Activated CD4-positive, alpha-beta memory T cell treated with anti-CD3 and anti-CD28 coated beads for 36 hours (primary cell): ENCODE measurements at places on chromosomes 2 and 18.

DNA sequence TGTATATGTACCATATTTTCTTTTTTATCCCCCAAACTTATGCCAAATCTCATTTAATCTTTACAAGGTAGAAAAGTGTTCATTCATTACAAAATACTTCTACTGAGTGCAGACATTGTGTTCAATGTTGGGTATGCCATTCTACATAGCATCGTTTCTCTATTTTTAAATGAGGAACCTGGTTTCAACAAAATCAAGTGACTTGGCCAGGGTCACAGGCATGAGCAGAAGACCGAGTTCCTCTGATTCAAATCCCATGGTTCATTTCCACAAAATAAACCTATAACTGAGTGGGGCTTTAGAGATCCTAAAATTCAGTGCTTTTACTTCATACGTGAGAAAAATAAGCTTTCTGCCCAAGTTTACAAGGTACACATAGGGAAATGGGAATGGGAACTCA is 81.4 kb upstream of the RASGRP3 start:
- DNase-seq: no peak

- DNase-seq: no peak
These were observed 14.5 kb downstream of the TMEM247 start for GRCh38 chr2:46493971-46494250.

DNA sequence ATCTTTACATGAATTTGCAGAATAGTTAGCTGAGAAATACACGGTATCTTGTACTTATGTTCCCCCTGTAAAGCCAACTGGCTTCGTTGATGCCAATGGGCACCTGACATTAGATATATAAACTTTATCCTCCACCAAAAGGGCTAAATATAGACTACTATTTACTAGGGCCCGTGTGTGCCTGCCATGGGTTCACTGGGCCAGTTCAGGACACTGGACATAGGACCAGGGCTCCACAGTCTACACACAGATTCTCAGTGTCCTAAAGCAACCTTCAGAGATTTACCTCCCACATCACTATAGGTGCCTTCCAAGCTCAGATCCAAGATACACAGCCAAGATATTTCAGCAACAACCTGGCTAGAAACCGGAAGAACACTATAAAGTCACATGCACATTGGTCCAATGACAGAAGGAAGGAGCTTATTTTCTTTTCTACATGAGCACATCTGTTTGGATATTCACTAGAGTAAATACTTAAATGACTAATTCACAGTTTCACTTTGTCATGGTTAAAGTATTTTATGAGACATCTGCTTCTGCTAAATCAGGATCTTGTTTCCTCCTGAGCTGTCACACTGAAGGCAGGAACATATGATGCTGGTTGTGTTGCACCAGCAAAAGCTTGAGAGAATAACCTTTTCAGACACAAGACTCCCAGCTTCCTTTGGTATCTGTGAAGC is 95.1 kb downstream of the MYO5B start:
- DNase-seq: no peak

DNA sequence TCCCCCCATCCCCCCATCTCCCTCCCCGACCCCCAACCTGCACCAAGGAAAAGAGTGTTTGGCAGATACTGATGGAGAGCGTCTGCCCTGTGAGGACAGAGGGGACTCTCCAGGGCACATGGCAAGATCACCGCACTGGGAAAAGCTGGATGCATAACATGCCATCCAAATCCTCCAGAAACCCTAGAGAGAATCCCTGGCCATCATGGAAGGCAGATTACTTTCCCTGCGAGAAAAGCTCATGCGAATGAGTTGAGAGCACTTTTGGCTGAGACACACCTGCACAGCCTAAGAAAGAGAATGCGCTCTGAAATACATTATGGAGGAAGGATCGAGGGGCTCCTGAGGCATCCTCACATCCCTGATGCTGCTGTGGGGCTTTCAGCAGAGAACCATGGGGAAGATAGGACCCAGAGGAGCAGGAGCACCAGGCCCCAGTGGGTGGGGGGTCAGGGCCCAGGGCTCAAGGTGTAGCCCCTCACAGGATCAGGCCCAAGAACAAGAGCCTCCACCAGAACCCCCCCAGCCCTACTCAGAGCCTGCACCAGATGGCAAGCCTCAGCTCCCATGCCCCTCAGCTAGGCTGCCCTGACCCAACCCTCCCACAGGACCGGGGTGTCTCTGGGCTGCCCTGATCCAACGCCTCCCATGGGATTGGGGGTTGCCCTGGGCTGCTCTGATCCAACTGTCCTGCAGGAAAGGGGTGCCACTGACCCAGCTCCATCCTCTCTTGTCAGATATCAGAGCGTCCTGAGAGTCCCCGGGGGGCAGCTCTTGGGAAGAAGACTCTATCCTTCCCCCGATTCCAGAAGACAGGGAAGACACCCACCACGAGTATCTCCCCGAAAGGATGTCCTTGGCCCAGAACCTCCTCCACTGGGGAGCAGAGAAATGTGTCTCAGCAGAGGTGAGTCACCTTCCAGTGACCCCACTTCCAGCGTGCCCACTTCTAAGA is 153.4 kb downstream of the NDUFA10 start:
- no peak for DNase-seq

DNA sequence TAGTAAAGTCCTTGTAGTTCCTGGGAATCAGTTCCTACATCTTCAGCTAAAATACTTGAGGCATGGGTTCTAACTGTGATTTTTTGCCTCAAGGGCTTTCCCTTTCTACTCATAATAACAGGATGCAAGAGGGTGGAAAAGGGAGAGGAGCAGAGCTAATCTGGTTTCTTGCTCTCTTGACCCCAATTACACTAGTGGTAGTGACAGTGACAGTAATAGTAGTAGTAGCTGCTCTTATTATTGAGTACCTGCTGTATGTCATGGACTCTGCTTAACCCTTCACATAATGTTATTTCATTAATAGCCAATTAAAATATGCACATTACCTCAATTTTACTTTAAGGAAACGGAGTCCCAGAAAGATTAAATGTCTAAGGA is 214.8 kb upstream of the HNRNPA3 start:
- DNase-seq: no peak

DNA sequence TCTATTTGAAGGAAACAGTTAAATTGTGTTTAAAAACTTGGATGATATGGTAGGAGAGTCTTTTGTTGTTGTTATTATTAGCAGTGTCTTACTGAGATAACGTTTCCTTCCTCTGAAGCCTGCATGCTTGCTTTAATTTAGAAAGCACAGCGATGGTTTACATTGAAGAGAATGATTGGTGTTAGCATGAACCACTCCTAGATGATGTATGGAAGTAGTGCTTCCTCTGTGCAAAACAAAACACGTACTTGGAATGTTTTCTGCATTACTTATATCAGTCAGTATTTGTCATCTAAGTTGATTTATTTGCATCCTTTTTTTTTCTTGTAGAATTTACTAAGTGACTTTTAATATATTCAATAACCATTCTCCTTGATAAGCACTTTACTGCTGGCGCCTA is 89.0 kb downstream of the UGGT1 start:
- no peak for DNase-seq

- DNase-seq: no peak
These were observed 27.7 kb downstream of the LOXHD1 start for GRCh38 chr18:46629361-46629760.

- DNase-seq: no peak
These were observed 139.3 kb downstream of the ALK start for GRCh38 chr2:29782087-29782486.

GRCh38 chr2:79993144-79993543 is 311.4 kb downstream of the LRRTM1 start:
- DNase-seq: no peak

GRCh38 chr2:218807626-218808025 is 24.0 kb downstream of the PRKAG3 start:
- no peak for DNase-seq

DNA sequence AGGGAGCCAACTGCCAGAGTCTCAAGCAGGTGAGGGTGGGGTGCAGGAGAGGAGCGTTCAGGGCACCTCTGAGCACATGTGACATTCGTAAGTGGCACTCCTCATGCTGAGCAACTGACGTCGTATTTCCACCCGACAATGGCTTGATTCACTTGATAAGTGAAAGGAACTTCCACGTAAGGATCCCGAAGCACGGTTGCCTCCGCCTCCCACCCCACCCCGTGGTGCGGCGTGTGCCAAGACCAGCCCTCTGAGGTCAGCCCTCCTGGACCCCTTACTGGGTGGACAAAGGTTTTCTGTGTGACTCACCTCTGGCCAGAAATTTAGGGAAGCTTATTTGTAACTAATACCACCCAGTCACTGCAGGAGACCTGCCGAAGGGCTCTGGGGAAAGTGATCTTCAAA is 59.9 kb downstream of the AGAP1 start:
- DNase-seq: no peak

GRCh38 chr2:90207454-90208058 is 1516.1 kb downstream of the RPIA start:
- DNase-seq: no peak

- no peak for DNase-seq
These were observed 117.1 kb upstream of the DTNA start for GRCh38 chr18:34592961-34593382.
